Muscle of back (tissue), 13 donors: ENCODE measurements at places on chromosomes 3 and 15.

GRCh38 chr15:55241891-55242290 is 45.1 kb upstream of the RSL24D1 start:
- no peak for DNase-seq

DNA sequence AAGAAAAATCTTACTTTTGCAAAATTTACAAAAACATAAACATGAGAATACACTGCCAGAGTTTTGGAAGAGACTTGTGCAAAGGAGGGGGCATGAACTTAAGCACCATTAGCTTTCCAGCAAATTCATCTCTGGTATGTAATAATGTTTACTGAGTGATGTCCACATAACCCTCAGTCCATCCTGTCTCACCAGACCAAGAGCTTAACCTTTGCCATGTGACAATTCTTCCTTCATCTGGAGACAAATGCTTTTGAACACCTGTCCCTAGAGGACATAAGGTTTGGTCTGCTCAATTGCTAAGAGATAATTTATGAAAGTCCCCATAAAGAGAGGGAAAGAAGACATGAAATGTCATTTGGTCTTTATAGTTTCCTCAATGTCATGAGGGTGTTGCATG is 412.3 kb downstream of the ERC2 start:
- DNase-seq, result no peak

GRCh38 chr3:151404316-151404715 is 19.8 kb upstream of the P2RY12 start:
- DNase-seq, result no peak

DNA sequence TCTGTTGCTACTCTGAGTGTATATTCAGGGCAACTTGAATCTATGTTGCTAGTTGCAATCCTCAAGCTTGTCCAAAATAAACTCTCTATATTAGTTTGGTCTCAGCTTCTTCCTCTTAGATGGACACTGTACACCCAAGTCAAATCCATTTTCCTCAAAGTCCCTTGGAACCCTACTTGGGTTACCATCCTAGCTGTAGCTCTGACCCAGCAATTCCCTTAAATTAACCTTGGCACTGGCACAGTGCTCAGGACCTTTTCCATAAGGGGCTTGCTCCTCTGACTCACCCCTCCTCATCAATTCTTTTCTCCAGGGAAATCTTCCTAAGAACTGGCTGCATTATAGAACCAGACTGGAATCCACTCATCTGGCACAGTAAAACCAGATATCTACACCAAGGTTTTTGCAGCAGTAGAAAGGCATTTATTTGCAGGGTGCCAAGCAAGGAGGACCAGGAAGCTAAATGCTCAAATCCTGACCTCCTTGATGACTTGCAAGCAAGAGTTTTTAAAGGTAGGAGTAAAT is 44.9 kb upstream of the B3GALNT1 start:
- DNase-seq, result no peak

DNA sequence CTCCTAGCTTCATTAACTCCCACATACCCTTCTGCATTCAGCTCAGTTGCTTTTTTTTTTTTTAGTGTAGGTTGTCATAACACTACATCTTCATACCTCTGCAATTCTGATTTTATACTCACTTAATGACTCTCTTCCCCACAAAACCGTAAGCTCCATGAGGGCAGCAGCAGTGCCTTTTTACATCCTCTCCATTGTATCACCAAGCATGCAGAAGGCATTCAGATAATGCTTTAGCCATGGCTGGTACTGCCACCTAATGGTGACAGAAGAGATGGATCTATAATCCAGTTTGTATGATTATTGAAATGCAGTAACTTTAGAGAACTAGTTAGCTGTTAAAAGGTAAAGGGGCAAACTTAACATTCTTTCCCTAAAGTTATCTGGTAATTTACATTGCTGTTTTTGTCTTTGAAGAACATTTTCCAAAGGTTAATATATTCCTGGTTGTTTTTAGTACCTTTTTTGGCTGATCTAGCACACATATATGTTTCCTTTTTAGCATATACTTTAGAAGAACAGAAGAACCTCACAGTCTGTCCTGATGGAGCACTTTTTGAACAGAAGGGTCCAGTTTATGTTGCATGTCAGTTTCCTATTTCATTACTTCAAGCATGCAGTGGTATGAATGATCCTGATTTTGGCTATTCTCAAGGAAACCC is 36.8 kb downstream of the ATP1B3 start:
- peak; percentile 44 for DNase-seq

- DNase-seq, result peak; percentile 52
Observed at GRCh38 chr3:8660175-8661118, 15.8 kb upstream of the SSUH2 start.
